ENCODE measurements at places on chromosomes 4 and X. TPM values are rescaled to one million over a fixed set of nuclear protein-coding genes. Genes with fewer than 3 reads are reported as not detected.

Gene RWDD4
- total RNA-seq = 15.7 TPM

Gene SH2D1A
- total RNA-seq = 0.13 TPM

Gene EDA
- total RNA-seq = 9.4 TPM

Gene HEPH
- 9.1 TPM for total RNA-seq

DNA sequence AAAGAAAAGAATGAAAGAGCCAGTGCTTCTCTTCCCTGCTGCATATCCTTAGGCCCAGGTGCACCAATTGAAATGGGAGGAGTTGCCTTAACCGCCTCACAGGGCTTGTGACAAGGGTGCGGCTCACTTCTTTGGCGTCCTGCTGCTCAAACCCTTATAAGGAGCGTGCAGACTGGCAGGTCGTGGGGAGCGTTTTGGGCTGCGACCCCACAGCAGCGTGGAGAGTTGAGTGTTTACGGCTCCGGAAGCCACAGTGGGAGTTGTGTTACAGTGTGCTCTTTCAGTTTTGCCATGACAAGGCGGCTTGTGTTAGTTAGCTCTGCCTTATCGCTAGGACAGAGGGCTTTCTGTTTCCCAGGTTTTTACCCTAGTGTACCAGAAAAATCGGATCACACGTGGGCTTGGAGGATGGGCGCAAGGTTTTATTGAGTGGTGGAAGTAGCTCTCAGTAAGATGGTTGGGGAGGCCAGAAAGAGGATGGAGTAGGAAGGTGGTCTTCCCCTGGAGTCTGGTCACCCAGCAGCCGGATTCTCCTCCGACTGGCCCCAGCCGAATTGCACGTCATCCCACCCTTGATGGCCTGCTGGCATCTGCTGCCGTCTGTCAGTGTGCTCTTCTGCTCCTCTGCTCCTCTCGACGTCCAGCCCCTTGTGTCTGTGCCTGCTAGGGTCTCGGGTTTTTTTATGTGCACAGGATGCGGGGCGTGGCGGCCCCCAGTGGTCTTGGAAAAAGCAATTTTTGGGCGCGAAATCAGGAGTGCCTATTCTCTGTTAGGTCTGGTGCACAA lies 718.9 kb downstream of the ARAP2 start:
- no peak for DNase-seq

DNA sequence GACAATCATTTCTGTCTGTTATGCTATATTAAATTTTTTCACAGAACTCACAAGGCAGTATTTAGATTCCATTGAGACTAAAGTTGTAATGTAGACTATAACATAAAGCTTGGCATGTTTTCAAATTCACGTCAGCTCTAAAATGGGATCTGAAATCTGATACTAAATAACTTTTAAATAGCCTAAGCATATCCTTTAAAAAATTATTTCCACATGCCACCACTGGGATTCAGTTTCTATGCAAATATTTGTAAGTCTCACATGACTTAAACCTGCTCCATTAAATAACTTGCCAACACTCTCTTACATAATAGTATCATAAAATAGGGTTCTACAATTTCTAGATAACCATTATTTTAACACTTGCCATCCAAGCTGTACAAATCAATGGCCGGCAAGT lies 32.4 kb downstream of the KLHL8 start:
- no peak for DNase-seq

GRCh38 chr4:93814141-93814540 lies 14.4 kb upstream of the ATOH1 start:
- DNase-seq = no peak

DNA sequence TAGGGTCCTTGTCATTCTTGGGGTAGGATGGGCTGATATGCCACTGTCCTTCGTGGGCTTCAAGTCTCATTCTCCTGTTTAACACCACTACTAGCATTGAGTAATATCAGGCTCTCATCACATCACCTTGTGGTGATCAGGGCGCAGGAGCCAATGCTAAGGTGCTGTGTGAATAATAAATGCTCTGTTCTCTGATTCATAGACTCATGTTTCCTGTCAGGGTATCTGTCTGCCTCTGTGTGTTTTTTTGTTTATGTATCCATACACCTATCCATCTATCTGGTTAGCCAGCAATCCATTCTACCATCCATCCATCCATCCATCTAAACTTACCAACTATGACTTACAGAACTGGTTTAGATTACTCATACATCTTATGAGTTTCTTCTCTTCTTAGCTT lies 525.1 kb upstream of the ATOH1 start:
- DNase-seq = no peak

- DNase-seq = no peak
Observed at GRCh38 chr4:13349096-13349495, 135.0 kb downstream of the RAB28 start.

- no peak for DNase-seq
Observed at GRCh38 chr4:160772668-160773067, 1391.1 kb downstream of the FSTL5 start.

GRCh38 chrX:119686087-119686691 lies 6.8 kb downstream of the SEPTIN6 start:
- no peak for DNase-seq

Measured in heart right ventricle (tissue), 16 donors.